ENCODE measurements at places on chromosomes 5 and 9.

DNA sequence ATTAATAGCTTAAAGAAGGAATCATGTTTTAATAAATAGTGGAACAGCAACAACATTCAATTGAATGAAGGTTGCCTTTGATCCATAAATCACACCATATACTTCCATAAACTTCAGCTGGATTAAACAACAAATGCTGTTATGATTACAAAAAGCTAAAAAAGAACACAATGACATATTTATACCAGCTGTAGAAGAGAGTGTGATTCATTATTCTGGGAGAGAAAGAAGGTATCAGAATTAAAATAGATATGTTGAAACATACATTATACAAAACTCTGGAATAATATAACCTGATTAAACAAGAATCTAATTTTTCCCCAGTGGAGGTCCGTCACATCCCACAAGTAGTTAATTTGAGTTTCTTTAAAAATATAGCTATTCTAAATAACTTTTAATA, 7.5 kb upstream of the RECK start:
- no peak for DNase-seq

GRCh38 chr9:134127616-134128015, 8.3 kb upstream of the WDR5 start:
- no peak for DNase-seq

GRCh38 chr5:36390640-36391039, 88.9 kb upstream of the RANBP3L start:
- no peak for DNase-seq

GRCh38 chr5:80916676-80917075, 43.5 kb upstream of the RASGRF2 start:
- no peak for DNase-seq

DNA sequence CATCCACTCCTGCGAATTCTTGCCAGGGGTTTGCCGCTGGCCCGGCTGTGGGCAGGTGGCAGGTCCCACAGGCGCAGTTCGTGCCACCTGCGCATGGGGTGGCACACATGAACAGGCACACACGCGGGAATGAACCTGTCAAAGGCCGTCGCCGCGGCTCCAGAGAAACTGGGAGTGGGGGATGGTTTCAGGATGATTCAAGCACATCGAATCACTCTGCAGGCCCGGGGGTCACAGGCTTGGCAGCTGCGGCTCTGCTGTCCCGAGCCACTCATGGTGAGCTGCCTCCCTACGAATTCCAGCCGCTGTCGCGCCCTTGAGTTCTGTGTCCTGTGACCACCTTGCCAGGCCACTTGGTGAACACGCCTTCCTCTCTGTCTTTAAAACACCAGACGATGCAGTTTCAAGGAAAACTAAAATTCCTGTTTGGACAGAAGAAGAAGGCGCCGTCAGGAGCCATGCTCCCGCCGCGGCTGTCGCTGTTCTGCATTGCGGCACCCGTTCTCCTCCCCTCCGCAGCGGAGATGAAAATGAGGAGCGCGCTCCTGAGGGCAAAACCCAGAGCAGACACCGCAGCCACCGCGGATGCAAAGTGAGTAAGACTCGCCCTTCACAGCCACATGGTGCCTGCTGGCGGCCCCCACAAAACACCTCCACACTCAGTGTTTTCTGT, 15.4 kb upstream of the EXOC3 start:
- DNase-seq, result no peak

- no peak for DNase-seq
Measured at GRCh38 chr9:123562844-123563346, 206.9 kb downstream of the CRB2 start.

- no peak for DNase-seq
Measured at GRCh38 chr5:91910247-91910646, 527.1 kb upstream of the ARRDC3 start.

GRCh38 chr9:87592554-87593358, 95.1 kb downstream of the DAPK1 start:
- no peak for DNase-seq

DNA sequence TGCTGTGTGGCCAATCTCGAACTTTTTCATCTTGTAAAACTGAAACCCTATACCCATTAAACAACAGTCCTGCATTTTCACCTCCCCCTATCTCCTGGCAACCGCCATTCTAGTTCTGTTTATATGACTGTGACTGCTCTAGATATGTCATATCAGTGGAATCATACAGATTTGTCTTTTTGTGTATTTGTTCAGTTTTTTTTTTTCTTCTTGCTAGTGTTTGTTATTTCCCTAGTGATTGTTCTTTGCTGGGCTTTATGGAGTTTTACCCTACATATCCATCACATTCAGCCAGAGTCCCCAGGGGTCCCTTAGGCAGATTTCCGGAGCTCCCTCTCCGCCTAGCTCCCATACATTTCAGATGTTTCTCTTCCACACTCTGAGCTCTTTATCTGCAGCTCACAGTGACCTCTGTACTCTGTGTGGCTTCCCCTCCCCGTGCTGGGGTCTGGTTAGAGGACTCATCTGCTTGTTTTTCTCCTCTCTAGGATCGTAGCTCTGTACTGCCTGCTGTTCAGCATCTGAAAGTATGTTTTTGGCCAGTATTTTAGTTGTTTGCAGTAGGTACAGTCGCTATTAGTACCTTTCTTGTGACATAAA, 25.1 kb upstream of the CARTPT start:
- no peak for DNase-seq

DNA sequence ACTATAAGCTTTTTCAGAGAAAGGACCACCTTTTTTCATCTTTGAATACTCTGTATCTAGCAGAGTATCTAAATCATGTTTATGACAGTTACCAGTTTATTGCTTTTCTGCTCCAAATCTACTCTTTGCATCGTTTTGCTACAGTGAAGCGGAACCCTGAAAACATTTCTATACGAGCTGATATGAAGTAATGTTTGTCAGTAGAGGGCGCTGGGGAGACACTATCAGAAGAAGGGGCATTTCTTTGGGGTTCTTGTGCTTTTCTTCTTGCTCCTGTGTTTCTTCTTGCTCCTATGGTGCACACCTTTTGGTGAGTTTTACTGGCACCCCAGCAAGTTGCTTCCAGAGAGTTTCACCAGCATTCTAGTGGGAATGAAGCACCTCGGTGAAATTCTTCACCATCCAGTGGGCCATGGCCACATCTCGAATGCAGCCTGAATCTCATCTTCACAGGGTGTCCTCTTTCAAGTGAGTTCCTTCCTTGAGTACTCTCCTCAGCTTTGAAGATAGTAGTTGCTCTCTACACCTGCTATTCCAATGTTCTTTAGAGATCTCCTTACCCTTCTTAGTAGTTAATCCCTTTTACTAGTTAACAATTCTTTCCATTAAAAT, 98.4 kb downstream of the FGF1 start:
- DNase-seq, result no peak

- no peak for DNase-seq
Measured at GRCh38 chr9:29514336-29514735, 1941.1 kb upstream of the C9orf72 start.

DNA sequence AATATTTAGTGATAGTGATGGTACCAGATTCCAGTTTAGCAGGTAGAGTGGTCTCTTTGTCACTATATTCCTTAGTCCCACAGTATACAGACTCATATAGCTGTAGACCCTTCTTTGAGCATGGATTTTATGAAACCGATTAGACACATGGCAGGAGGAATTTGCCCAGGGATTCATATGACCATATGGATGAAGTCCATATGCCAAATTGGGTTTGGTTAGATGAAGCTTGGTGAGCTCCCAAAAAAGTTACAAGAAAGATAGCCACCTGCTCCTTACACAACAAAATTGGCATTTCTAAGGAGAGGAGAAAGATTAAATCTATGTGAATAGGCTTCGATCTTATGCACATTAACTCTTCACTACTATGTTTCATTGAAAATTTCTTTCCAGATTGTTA, 211.4 kb downstream of the CWC27 start:
- DNase-seq, result no peak

GRCh38 chr5:32536246-32536645, 49.1 kb upstream of the SUB1 start:
- no peak for DNase-seq

GRCh38 chr9:35274993-35275392, 113.2 kb downstream of the UNC13B start:
- DNase-seq, result no peak

DNA sequence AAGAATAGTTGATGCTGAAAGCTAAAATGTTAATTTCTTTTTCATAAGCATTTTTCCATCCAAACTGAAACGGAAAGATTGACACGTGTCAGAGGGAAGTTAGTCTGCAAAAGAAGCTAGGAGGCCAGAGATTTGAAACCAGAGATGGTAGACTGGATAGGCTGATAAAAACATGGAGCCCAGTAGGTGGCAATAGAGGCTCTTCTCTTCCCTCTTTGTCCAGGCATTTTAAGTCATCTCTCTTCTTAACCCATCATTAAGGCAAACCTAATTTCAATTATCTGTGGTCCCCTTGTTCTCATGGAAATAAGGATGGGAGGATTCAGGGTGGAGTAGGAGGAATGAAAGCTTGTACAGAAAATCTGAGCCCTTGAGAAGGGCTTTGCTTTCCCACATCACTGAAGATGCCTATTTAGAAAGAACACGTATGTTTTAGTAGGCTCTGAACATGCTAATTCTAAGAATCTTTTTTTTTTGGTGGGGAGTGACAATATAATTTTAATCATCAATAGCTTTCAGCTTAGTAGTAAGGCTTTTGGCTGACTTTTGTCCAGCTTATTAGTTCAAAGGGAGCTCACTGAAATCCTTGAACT, 66.6 kb downstream of the ZNF474 start:
- no peak for DNase-seq

Data from activated gamma-delta T cell treated with anti-CD3 and anti-CD28 coated beads, Interleukin-2, amount 50 U/mL, for 16 hours (primary cell).